ENCODE measurements at places on chromosomes 2 and 18.

- DNase-seq = no peak
Measured at GRCh38 chr2:44001716-44002115, 5.9 kb upstream of the LRPPRC start.

- DNase-seq = no peak
Measured at GRCh38 chr2:46982351-46983064, 66.9 kb upstream of the MCFD2 start.

- no peak for DNase-seq
Measured at GRCh38 chr2:44679990-44680389, 261.5 kb upstream of the SIX3 start.

DNA sequence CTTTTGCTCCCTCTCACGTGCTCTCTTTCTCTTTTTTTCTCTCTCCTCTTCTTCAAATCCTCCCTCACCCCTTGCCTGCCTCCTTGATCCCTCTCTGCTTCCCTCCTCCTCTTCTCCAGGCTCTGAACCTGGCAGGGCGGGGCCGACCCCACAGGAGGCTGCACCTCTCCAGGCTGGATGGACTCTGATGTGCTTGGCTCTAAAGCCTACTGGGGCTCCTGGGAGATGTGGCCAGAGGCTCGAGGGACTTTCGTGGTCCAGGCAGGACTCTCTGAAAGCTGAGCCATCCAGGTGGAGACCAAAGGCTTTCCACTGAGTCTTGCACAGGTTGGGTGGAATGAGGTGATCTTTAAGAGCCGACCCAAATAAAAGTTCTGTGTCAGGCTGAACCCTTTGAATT is 25.4 kb downstream of the DYSF start:
- no peak for DNase-seq

- DNase-seq = no peak
Measured at GRCh38 chr2:159076241-159076640, 107.8 kb downstream of the TANC1 start.

DNA sequence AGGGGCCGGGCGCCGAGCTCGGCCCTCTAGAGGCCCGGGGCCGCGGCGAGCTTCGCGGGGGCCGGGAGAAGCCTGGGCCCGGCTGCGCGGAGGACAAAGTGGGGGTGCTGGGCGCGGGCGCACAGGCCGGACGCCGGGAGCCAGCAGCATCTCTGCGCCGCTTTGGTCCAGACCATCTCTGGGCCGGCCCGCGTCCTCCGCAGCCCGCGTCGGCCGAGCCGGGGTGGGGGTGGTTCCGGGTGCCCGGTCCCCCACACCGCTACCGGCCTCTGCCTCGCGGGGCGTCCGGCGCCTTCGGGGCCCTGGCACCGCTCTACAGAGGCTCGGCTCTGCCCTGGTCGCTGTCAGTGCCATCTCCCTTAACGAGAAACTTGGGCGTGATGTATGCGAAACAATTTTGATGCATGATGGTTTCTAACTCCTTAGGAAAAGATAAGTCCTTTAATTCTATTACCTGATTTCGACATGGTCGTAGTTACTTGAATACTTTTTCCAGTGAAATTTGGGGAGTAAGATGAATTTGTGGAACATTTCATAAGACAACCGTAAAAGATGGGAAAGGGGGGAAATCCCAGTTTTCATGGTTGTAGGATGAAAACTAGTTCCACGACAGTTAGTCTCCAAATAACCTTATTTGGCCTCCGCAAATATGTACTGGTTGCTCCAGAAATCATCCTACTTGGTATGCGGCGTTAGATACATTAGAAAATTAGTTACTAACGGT is 562 bp downstream of the TWSG1 start:
- DNase-seq = peak; percentile 17

GRCh38 chr2:240728827-240729226 is 37.2 kb downstream of the AQP12A start:
- no peak for DNase-seq

DNA sequence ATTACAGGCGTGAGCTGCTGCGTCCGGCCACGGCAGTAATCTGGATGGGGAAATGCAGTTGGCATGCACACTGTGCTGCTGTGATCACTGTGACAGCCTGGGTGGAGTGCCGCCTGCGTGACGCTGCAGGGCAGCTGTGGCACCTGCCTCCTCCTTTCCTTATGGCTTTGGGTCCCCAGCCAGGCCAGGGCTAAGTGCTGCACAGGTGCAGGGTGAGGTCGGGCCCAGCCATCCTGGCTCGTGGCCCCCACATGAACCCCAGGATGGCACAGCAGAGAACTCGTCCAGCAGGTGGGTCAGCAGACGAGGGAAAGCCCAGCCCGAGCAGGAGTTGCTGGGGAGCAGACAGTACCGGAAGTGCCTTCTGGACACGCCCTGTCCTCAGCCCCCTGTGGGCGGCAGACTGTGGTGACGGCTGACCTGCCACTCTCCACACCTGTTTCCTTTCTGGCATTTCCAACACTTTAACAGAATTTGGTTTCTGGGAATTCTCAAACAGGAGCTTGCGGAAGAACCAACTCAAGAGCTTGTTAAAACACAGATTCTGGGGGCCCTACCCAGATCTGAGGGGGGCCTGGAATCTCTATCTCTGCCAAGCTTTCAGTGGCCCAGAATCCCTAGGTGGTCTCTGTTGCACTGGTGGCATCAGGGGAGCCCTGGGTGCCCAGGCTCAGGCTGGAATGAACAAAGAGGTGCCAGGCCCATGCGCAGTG is 16.9 kb downstream of the HS1BP3 start:
- no peak for DNase-seq

DNA sequence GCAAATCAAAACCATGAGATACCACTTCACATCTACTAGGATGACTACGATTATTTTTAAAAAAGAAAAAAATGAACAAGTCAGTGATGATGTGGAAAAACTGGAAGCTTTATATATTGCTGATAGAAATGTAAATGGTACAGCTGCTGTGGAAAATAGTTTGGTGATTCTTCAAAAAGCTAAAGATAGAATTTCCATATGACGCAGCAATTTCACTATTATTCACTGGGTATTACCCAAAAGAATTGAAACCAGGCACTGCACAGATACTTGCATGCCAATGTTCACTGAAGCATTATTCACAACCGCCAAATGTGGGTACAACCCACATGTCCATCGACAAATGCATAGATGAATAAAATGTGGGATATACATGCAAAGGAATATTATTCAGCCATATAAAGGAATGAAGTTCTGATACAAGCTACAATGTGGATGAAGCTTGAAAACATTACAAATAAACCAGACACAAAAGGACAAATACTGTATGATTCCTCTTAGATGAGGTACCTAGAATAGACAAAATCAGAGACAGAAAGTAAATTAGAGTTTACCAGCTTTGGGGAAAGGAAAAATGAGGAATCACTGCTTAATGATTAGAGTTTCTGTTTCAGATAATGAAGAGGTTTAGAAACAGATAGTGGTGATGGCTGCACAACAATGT is 11.1 kb downstream of the RTTN start:
- DNase-seq = no peak

DNA sequence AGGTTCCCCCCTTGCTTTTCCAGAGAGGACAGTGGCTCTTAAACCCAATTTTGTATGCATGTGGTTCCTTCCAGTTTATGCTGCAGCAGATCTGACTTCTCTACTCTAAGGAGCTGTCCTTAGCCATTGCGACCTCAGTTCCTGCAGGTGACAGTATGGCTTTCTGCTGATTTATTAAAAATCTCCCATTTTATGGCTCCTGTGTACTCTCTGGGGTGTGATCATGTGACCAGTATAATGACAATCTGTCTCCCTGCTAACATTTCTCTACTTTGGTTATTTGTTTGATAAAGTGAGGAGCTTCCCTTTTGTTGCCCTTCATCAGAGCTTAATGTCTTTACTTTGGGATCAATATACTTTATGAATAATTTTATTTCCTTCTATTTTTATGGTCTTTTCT is 148.7 kb upstream of the VRK2 start:
- no peak for DNase-seq

DNA sequence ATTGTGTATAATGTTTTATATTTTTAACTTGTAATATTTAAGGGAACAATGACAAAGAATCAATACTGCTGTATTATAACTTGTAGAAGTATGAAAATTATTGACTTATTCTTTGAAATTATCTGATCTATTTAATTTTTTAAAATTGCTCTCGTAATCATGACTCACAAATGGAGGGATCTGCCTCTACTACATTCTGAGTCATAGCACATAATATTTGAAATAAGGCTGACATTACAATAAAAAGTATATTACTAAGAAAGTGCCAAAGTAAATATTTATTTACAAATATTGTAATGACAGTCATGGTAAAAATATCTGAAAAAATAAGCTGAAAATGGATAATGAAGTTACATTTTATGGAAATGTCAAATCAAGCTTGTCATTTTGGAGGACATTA is 1144.6 kb upstream of the CDH2 start:
- DNase-seq = no peak

DNA sequence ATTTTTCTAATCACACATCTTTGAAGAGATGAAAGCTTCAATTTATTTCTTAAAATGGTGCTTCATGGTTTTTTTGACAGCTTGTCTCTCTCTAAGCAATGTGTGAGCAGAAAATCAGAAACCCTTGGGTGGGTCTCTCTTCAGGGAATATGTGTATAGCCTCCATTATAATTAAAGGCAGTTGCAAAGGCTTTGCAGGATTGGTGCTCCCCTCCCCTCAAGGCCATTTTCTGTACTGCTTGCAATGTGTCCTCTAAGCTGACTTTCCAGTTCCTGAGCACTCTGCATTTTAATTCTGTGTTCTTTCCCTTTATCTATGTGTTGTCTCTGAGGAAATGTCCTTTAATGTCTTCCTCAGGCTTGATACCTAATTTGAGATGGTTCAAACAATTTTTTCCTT is 172.6 kb downstream of the DPP4 start:
- no peak for DNase-seq

DNA sequence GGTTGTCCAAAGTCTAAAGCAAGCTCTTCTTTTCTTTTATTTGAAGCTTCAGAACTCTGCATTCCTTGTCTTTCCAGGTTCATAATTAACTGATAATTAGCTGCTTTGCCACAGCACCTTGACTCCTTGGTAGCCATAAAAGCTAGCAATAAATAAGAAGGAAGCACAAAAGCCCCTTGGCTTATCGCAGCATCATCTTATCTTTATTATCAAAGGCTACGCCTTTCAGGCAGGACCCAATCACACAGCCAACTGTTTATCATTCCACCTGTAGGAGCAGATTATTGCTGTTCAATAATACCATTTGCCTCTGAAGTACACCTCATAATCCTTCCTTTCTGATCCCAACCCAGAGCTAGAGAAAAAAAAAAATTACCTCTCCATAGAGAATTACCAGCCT is 489.2 kb downstream of the SATB2 start:
- DNase-seq = no peak

GRCh38 chr18:80108739-80109675 is at the start of gene ADNP2:
Gene ADNP2 (plus strand): TSS chr18:80109262. CDS start chr18:80117543, 8,281 bp downstream.
- DNase-seq = peak; percentile 74

DNA sequence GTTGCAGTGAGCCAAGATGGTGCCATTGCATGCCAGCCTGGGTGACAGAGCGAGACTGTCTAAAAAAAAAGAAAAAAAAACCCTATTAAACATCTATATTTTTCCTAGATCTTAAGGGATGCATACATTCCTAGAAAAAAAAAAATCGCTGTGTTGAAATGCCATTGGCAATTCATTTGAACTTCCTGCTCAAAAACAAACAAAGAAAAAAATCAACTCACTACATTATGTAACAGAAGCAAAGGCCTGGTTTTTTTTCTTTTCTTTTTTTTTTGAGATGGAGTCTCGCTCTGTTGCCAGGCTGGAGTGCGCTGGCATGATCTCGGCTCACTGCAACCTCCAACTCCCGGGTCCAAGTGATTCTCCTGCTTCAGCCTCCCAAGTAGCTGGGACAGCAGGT is 21.7 kb upstream of the STRN start:
- DNase-seq = no peak

DNA sequence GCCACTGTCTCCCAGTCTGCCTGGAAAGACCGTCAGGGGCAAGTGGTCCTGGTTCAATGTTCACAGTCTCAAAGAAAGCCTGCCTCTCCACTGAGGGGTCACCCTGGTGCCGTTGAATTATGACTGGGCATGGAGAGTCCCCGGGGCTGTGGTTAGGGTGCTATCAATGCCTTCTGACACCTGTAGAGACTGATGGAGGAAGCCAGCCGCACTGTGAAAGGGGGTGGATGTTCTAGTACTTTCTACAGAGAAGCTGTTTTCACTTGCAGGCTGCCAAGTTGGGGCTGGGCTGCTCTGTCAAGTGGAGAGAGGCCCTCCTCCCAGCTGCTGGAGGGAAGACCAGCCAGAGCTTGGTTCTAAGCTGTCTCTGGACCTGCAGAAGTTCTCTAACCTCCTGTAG is 80.5 kb downstream of the BCL2L11 start:
- no peak for DNase-seq

DNA sequence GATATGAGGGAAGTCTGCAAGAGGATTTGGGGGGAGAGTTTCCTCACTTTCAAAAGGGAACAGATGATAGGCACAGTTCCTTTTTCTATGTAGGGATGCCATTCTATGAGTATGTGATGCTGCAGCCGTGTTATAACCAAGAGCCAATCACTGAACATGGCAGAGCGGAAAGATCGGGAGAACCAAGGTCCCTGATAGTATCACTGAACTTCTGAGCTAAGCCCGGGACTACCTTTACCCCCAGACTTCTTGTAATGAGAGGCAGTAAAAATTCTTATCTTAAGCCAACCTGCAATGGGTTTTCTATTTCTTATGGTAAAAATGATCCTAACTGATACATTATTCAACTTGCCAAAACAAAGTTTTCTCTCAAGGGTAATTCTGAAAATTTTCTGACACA is 21.6 kb upstream of the SLC1A4 start:
- no peak for DNase-seq

GRCh38 chr2:8324901-8325300 is 357.0 kb upstream of the ID2 start:
- DNase-seq = no peak

GRCh38 chr2:121135168-121135853 is 149.7 kb downstream of the TFCP2L1 start:
- no peak for DNase-seq

DNA sequence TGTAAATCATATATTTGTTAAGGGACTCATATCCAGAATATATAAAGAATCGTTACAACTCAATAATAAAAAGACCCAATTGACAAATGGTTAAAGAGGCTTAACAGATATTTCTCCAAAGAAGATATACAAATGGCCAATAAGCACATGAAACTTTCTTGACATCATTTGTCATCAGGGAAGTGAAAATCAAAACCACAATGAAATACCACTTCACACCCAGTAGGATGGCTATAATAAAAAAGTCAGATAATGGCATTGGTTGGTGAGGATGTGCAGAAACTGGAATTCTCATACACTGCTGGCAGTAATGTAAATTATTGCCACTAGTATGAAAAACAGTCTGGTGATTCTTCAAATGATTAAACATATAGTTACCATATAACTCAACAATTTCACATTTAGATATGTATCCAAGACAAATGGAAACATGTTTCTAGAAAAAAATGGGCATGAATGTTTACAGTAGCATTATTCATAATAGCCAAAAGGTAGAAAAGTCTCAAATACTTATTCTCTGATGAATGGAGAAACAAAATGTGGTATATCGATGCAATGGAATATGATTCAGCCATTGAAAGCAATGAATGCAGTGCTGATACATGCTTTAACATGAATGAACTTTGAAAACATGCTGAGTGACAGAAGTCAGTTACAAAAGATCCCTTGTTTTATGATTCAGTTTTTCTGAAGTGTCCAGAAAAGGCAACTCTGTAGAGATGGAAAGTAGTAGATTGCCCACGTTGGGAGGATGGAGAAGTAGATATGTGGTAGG is 304.6 kb upstream of the ZEB2 start:
- DNase-seq = no peak

All from T47D (cell line).